ENCODE measurements at places on chromosomes 2 and 18.
A peak's percentile ranks its signal among the peaks of the same experiment; 100 is the strongest.

DNA sequence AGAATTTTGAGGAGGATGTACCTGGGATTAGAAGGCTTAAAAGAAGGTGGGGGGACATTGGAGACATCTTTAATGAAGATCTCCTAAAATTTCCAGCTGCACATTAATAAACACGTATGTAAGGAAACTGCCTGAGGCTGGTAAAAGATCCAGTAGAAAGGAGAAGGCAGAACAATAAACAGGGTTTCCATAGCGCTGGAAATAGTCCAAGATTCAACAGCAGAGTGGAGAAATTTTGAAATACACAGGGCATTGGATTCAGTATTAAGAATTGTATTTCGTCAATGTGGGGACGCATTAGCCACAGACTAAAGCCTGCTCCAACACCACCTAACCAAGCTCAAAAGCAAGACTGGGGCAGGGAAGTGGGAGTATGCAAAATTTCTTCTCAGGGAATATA is 606.9 kb upstream of the NRXN1 start:
- DNase-seq: no peak

- DNase-seq: no peak
These were observed 50.9 kb downstream of the CACNB4 start for GRCh38 chr2:152047824-152048471.

DNA sequence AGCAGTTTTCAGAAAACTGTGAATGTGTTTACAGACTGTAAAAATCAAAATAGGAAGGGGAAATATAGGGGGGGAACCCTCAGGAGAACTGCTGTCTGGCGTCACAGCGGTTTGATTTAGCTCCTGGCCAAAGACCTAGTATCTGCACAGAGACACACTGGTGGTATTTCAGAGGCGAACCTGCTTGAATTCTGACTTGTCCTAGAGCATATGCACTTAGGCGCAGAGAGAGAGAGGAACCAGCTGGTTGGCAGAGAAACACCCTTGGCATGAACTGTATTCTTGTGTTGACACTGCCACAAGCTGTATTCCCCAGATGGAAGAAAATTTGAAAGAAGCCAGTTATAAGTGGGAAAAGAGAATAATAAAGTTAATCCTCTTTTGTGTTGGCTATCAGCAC is 506.5 kb upstream of the NRP2 start:
- DNase-seq: no peak

GRCh38 chr2:152099367-152100050 is 665 bp upstream of the CACNB4 start:
- DNase-seq: no peak

DNA sequence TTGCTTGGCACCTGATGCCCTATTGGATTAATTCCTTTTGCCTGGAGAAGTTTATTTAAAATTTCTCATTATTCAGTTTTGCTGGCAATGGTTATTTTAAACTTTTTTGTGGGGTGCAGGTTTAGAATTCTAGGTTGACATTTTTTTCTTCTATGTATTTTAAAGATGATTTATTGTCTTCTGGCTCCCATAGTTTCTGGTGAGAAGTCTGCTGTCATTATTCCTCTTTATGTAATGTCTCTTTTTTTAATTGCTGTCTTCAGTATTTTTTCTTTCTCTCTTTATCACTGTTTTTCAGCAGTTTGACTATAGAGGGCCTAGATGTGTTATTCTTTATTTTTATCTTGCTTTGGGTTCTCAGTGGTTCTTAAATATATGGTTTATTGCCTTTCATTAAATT is 182.2 kb upstream of the STON1 start:
- no peak for DNase-seq

GRCh38 chr18:73503326-73503725 is 635.5 kb upstream of the NETO1 start:
- no peak for DNase-seq

- no peak for DNase-seq
These were observed 276.5 kb upstream of the MGAT5 start for GRCh38 chr2:133977405-133977804.

GRCh38 chr2:86825036-86825692 is 34.5 kb upstream of the CD8A start:
- DNase-seq: no peak

- DNase-seq: no peak
These were observed 7.5 kb downstream of the REL start for GRCh38 chr2:60888853-60889252.

- no peak for DNase-seq
These were observed 258.5 kb downstream of the ALK start for GRCh38 chr2:29662861-29663260.

GRCh38 chr2:2232167-2232566 is 98.9 kb downstream of the MYT1L start:
- DNase-seq: no peak

GRCh38 chr2:133801946-133802345 is 233.7 kb upstream of the NCKAP5 start:
- no peak for DNase-seq

DNA sequence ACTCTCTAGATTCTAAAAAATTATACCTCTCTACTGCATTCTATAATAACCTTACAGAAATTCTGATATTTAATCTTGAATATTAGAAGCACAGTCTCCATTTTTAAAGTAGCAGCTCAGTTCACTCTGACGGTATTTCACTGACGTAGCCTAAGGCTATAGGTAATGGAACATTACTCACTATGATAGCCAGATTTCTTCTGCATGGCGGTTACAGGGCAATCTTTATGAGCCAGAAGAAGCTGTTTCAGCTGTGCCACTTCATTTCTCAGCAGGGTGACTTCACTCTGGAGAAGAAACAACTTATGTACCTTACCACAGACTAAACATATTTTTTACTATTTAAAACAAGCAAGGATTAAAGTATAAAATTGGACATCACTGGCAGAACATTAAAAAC is 75.3 kb upstream of the CHN1 start:
- DNase-seq: no peak

DNA sequence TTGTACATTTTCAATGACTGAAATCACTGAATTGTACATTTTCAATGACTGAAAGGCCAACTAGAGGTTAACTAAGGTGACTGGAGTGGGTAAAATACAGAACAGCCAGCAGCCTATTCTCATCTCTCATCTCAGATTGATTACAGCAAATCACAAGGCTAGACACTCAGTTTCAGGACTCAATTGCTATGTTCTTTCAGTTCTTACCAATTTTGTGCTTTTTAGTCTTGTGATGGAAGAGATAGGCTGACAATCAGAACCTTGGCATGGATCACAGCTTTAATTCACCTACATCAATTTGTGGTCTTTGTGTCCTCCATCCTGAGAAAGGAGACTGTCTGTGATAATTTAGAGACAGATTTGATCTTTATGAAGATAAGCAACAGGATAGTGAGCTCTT is 124.7 kb downstream of the GULP1 start:
- DNase-seq: no peak

DNA sequence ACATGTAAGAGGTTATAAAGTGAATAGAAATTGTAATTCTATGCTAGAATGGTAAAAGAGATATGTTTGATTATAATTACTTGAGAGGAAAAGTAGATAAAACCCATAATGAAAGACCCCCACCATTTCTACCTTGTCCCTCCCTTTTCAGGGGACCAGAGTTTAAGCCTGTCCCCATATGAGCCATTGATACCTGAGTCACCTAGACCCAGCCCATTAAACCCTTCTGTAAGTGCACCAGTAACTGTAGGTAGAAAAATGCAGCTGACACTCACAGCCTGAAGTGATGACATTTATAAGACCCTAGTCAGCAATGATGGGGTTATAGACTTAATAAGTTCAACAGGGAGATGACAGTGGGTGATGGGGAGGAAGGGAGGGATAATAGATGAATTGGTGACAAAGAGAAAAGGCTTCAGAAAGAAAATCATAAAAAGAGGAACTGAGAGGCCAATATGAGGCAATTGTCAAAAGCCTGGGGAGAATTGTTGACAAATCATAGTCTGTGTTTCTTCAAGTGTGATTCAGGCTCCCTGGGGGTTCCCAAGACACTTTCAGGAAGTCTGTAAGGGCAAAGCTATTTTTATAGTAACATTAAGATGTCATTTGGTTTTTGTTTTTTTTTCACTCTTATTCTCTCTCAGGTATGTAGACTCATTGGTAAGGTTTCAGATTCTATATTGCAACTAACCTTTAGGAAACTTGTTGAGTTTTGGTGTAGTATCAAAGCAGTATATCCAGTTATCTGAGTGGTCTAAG is 544.2 kb downstream of the SATB2 start:
- DNase-seq: no peak

DNA sequence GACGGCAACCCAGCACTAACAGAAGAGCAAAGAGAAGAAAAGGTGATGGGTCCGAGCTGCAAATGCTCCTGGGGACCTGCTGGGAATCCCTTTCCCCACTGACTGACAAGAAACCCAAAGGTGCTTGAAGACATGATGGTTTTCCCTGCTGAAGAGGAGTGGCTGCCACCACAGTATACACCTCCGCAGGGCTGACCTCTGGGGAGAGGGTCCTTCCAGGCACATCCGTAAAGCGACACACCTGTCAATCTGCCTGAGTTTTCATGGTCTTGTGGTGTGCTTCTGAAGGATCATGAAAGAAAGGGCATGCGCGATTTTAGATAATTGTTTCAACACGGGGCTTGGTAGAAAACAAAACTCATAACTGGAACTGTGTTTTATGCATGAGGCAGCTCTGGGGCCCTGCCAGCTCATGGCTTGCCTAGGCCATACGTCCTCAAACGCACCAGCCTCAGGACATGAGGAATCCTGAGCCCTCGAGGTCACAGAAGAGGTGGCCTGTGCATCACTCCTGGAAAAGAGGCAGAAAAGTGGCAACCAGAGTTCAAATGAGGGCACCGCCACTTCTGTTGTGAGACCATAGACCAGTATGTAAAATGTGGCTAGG is 51.8 kb downstream of the SERTAD2 start:
- DNase-seq: no peak

DNA sequence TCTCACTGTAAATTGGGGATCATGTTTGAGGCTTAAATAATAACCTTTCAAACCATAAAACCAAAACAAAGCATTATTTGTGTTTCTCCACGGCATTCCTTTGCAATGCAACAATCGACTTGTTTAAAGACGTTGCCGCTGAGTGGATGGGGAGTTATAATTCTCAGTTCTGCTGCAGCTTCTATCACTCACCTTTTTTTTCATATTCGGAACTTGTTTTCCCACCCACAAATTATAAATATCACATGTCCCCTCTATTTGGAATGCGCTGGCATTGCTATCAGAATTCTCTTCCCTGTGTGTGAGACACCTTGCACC is 372.8 kb upstream of the SMIM21 start:
- DNase-seq: no peak

DNA sequence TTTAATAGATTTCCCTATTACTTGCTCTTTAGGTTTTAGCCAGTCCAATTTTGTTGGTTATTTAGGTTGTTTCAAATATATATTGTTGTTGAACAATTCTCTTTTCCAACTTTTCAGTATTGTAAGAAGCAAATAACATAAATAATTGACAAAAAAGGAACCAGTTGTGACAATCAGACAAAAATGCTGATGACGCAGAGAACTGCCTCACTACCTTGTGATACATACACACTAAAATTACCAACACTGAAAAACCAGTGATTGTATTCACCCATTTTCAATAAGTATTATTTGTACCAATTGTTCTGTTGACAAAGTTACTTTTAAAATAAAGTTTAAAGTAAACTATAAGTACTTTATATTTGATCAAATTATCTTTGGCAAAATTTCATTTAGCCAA is 43.1 kb upstream of the NABP1 start:
- no peak for DNase-seq

- no peak for DNase-seq
These were observed 99.4 kb upstream of the CDC42EP3 start for GRCh38 chr2:37770797-37771196.

- peak; percentile 5 for DNase-seq
These were observed 58.8 kb downstream of the FECH start for GRCh38 chr18:57527556-57528229.

GRCh38 chr2:229050133-229050532 is 221.0 kb downstream of the PID1 start:
- no peak for DNase-seq

GRCh38 chr2:231244382-231245248 is 46.2 kb downstream of the ARMC9 start:
- no peak for DNase-seq

- no peak for DNase-seq
These were observed 93.7 kb downstream of the TPGS2 start for GRCh38 chr18:36735130-36735529.

DNA sequence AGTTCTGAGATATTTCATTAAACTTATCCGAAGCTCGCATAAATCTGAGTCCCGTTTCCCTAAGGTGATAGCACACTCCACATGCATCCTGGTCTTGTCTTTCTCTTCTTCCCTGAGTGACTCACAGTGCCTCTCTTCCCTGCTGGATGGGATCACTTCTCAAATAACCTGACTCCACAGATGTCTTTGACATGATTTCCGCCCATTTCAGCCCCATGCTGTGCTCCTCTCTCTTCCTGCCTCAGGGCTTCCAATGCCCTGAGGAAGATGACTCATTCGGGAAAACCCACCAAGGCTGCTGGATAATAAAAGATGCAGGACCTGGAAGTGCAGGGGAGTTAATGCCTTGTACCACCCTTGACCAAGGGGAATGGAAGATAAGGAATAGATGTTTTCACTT is 441.7 kb upstream of the SOX11 start:
- no peak for DNase-seq

- DNase-seq: no peak
These were observed 84.2 kb upstream of the ID2 start for GRCh38 chr2:8597559-8598225.

GRCh38 chr2:157329524-157329923 is 3.9 kb upstream of the ERMN start:
- DNase-seq: no peak

DNA sequence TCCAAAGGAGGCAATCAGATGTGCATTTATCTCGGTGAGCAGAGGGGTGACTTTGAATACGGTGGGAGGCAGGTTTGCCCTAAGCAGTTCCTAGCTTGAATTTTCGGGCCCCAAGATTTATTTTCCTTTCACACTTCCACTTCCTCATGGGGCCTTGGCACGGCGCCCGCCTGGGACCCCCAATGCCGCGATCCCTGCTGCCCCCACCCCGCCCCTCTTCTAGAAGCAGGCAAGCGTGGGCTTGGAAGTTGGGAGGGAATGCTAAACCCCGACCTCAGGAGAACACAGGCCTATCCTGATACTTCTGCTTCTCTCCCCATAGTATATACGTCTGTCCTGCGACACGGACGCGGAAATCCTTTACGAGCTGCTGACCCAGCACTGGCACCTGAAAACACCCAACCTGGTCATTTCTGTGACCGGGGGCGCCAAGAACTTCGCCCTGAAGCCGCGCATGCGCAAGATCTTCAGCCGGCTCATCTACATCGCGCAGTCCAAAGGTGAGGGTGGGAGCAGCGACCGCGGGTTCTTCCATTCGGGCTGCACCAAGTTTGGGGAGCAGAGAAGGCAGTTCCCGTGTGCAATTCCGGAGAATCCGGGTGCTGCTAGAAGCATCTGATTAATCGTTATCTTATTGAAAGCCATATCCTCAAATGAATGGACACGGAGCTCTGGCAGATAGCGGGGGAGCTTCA is 21.6 kb downstream of the TRPM8 start:
- no peak for DNase-seq

- DNase-seq: peak; percentile 36
These were observed 750 bp downstream of the STRADB start for GRCh38 chr2:201452058-201452921.

GRCh38 chr2:137255990-137256389 is 490.6 kb downstream of the THSD7B start:
- peak; percentile 50 for DNase-seq
